Occipital lobe (tissue), 3 donors: ENCODE measurements at places on chromosomes 4 and X.

DNA sequence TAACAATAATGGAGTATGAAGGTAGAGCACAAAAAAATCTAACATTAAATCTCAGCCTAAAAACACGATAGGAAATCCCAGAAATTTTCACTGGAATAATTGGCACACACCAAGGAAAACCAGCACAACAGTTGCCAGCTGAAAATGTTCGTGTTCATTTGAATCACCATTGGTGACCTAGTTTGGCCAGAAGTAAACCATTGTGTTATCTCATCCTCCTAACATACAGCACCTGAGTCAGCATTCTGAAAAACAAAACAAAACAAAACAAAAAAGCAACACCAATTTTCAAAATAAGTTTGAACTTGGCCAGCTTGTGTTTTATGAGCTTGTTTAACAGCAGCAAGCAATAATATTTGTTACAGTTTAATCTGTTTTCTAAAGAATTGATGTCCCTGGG, 41.1 kb downstream of the UCHL1 start:
- DNase-seq: no peak

DNA sequence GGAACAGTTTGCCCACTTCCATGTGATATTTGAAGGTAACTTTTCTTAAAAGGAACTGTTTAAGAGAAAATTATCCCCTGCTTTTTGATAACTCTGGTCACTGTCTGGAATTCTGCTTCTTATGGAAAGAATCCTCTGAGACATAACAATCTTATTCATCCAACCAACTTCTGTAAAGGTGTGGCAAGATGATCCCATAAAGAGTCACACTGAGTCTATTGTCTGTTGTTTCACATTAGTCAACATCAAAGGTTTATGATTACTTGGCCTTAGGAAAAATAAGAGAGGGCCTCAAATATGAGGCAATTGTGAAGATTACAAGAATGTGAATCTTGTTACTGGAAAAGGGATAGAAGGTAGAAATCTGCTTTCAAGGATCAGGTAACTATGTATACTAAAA, 88.0 kb upstream of the MAGEB18 start:
- DNase-seq: no peak

DNA sequence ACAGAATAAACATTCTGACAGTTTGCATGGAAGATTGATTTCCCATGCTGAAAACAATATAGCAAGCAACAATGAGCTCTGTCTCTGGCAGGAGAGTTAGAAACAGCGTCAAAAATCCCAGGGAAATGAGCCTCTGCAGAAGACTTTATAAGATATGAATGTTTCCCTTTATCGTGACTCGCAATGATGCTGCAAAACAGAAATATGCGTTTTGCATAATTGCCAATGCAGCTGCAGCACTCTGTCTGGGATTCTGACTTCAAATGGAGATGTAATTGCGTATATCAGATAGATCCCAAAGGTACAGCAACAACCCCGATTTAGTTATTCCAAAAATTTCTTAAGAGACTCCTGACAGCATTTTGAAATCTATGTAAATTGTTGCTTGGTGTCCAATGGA, 702.4 kb upstream of the EPHA5 start:
- no peak for DNase-seq

- DNase-seq: peak; percentile 68
Measured at GRCh38 chr4:186144946-186145569, 40.6 kb downstream of the FAM149A start.

- no peak for DNase-seq
Measured at GRCh38 chr4:88779431-88779830, 81.8 kb upstream of the NAP1L5 start.

DNA sequence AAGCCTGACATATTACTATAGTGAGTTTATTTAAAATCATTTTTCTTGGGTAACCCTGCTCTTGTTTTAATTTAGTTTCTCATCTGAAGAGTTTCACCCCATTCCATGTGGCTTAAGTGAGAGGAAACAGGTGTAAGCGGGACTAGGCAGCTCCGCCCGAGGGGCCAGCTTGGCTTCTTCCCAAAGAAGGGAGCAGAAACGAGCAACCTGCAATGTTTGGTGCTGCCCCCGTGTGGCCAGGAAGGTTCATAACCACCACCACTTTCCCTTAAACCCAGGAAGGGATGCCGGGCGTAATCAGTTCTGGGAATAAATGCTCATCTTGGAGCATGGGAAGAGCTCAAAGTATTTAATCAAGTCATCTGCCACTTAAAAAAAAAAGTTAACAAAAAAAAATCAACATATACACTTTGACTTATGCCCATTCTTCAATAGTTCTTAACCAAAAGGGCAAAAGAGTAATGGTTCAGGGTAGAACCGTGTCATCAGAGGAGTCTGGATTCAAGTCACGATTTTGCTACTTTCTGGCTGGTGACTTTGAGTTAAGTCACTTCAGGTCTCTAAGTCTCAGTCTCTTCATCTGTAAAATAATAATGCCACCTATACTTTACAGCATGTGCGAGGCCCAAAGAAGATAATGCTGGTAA, 147.9 kb downstream of the NSUN7 start:
- DNase-seq: peak; percentile 19

GRCh38 chrX:39502486-39502885, 595.3 kb downstream of the BCOR start:
- DNase-seq: no peak

DNA sequence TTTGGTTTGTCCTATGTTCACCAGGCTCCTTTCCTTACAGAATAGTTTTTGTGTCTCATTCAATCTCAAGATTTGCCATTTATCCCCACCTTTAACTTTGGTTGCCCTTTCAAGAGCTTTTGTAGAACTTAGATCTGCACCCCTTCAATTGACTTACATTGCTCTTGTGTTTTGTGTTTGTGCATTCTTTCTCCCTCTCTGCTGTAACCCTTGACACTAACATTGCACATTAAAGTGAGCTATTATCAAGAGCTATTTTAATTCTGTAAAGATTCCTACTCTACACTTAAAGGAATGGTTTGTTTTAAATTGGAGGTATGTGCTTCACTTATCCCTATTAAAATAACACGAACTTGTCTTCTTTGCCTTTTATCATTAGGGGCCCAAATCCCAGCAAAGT, 65.3 kb downstream of the CDS1 start:
- DNase-seq: no peak

- DNase-seq: no peak
Measured at GRCh38 chrX:150051096-150051495, 112.8 kb upstream of the EOLA2 start.

DNA sequence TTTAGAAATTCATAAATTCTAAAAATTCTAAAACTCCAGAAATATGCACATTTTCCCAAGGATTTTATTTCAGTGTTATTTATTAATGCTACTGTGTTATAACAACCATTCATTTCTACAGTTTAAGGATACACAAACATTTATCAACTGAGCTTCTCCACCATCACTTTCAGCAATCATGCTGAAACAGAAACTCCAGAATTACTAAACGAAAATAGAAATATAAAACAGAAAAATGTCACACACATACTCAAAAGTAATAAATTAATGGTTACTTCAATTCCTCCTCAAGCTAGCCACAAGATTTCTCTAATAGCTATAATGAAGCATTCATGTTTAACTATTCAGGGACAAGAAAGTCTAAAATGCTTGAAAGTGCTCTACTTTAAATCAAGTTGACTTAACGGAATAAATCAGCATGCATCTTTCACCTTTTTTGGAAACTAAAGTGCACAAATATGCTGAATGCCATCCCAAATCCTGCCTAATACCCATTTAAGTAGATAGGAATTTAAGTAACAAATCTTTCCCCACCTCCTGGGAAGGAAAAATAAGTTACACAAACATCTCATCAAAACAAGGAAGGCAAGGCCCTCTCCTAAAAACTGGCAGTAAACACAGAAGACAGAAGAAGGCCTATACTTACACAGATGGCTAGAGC, 563 bp downstream of the FAM13A start:
- no peak for DNase-seq

DNA sequence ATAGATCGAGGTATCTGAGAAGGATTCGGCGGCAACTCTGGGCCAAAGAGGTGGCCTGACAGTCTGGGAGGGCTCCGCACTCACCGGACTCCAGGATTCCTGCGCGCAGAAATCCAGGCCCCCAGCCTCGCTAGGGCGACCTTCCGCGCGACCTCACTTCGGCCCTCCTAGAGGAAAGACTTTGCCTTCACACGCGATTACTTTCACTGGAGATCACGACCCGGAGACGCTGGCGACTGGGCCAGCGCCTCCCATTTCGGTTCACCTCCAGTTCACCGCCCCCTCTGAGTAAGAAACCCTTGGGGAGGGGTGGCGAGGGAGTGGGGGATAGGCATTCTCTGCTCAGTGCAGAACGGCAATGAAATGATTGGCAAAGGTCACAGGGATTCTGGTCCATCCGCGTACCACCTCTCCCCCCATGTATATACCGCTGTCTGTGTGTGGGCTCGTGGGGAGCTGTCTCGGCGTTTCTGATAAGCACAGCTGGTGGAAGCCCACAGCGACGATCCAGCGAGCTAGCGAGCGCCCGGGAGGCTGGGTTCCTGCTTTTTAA, 2.5 kb downstream of the POU3F4 start:
- no peak for DNase-seq

DNA sequence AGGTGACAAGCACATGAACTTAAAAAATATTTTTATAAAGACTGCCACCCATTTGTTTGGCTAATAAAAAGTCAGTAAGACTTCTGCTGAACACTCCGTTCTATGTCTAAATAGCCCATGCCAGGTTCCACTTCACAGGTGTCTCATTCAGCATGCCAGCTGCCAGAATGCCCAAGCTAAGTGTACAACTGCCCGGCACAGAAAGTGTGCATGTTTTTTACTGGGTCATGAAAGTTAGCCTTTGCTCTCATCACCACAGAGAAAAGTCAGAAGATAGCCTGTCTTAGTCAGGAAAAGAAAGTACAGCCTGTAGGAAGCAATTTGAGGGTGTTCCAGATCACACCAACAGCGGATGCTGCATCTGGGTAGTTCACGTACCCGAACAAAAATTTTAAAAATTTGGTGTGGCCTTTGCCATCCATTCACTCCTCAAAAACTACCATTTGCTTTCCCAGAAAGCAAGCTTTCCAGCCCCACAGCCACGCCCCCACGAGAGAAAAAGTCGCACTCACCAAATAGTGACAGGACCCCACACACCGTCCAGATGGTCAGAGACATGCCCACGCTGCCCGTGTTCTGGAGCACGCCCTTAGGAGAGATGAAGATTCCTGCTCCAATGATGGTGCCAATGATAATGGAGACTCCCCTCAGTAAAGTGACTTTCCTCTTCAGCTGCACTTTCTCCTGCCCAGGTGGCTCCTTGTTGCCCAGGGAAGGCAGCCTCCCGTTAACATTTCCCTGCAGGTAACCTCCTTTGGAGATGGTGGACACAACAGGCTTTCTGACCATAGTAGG, 671 bp downstream of the SLC7A11 start:
- no peak for DNase-seq

GRCh38 chr4:87511500-87511899, 17.7 kb downstream of the SPARCL1 start:
- DNase-seq: no peak

GRCh38 chr4:125515016-125515415, 200.3 kb downstream of the FAT4 start:
- DNase-seq: no peak

DNA sequence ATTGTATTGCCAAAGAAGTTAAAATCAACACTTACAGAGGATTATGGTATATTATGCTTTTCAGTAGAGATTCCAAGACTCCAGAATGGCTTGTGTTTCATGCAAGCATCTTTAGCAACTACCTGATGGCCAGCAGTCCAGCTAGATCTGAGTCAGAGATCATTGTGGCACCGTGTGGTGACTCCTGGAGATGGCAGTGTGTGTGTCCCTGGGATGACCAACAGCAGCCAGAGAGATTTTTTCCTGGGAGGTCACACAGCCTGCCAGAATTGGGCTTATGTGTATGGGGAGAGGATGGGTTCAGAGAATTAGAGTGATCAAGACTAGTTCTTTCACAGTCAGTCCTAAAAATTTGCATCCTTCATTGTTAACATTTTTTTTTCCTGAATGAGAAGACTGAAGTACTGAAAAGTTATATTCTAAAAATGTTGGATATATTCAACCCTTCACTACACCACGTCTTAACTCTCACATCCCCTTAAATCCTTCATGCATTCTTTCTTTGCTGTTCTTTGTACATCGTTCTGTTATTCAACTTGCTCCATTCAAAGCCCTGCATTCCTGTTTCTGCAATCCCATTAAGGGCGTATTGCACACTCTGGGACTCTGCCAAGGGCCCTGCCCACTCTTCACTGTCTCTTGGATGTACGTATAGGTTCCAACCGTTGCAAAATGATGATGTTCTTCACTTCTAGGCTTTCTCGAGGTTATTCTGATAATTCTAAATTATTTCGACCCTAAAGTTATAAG, 12.4 kb downstream of the TENM3 start:
- no peak for DNase-seq

- DNase-seq: no peak
Measured at GRCh38 chr4:141102367-141102766, 30.9 kb downstream of the RNF150 start.

GRCh38 chr4:127203562-127204200, 429.1 kb upstream of the INTU start:
- no peak for DNase-seq

- no peak for DNase-seq
Measured at GRCh38 chr4:14386196-14386595, 616.1 kb upstream of the CPEB2 start.

GRCh38 chr4:75514949-75515612, 808 bp downstream of the THAP6 start:
- DNase-seq: no peak

- DNase-seq: no peak
Measured at GRCh38 chrX:139720136-139720535, 12.2 kb upstream of the MCF2 start.

DNA sequence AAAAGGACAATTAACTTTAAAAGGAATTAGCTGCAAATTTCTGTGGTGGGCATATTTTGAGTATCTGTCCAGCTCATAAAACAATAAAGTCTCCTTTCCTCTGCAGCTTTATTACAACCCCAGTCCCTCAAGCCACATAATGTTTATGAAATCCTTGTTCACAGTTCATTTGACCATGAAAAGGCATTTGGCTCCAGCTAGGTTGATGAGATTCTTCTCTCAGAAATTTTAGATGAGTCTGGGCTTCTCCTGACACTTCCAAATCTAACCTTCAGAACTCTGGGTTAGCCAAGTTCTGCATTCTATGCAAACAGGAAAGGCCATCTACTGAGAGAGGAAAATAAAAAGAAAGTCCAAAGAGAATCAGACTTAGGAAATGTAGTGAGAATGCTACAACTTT, 156.8 kb downstream of the GRXCR1 start:
- no peak for DNase-seq

GRCh38 chr4:58649226-58649625, 1539.0 kb upstream of the IGFBP7 start:
- DNase-seq: no peak

GRCh38 chrX:85561231-85561630, 181.8 kb upstream of the POF1B start:
- DNase-seq: no peak

GRCh38 chr4:158450741-158451140, 70.9 kb upstream of the RXFP1 start:
- DNase-seq: no peak

DNA sequence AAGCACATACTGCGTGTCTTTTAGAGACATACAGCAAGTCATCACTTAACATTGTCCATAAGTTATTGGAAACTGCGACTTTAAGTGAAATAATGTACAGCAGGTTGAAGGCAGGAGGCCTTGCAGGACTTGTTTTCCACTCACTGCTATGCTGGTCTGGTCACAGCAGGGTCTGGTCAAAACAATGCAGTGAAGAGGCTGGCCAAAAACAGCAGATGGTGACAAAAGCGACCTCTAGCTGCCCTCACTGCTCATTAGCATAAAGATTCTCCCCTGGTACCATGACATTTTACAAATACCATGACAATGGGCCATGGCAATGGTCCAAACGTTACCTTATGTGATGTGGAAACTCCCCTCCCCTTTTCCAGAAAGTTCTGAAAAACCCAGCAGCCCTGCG, 1283.6 kb downstream of the FSTL5 start:
- peak; percentile 0 for DNase-seq
